ENCODE measurements at places on chromosomes 3 and 15.
A peak's percentile ranks its signal among the peaks of the same experiment; 100 is the strongest.

GRCh38 chr15:40252438-40253166 is 13.7 kb downstream of the PAK6 start:
- no peak for DNase-seq

- no peak for DNase-seq
These were observed 7.9 kb upstream of the PIK3CB start for GRCh38 chr3:138842483-138843188.

DNA sequence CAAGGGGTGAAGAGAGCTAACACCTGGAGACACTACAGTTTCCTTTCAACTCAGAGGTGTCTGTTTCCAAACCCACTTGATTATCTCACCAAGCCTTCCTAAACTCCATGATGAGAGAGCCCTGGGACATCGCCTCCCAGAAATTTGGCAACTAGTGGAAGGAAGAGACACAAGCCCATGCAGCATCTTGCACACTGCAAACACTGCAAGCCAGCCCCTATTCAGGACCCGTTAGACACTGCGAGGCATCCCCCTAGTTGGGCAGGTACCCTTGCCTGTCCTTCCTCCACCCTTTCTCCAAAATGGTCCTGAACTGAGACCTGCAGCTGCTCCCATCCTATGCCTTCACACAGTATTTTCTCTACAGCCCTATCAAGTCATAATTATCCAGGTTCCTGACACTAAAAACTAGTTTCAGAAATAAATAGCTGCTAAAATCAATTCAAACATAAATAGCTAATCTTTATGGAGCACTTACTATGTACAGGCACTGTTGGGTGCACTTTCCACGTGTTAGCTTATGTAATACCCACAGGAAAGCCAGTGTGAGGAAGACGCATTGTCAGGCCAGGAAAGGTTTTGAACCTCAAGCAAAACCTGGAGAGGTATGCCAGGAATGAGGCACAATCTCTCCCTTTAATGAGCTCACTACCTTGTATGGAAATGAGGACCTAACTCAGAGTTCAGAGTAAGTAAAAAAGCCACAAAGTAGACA is 2.8 kb downstream of the MAGI1 start:
- no peak for DNase-seq

DNA sequence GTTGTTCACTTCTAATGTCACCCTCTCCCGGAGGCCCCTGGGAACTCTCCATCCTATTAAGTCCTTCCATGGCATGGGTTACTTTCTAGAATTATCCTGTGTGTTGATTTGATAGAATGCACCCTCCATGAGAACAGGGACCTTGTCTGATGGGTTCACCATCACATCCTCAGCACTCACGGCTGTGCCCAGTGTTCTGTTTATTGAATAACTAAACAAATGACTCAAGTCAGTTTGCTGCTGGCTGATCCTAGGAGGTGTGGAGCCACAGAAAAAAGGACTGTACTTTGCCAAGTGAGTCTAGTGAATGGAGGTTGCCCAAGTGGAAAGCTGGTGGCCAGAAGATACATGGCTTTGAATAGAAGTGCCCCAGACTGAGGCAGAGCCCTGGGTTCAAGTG is 48.5 kb upstream of the RAB6B start:
- DNase-seq, result no peak

DNA sequence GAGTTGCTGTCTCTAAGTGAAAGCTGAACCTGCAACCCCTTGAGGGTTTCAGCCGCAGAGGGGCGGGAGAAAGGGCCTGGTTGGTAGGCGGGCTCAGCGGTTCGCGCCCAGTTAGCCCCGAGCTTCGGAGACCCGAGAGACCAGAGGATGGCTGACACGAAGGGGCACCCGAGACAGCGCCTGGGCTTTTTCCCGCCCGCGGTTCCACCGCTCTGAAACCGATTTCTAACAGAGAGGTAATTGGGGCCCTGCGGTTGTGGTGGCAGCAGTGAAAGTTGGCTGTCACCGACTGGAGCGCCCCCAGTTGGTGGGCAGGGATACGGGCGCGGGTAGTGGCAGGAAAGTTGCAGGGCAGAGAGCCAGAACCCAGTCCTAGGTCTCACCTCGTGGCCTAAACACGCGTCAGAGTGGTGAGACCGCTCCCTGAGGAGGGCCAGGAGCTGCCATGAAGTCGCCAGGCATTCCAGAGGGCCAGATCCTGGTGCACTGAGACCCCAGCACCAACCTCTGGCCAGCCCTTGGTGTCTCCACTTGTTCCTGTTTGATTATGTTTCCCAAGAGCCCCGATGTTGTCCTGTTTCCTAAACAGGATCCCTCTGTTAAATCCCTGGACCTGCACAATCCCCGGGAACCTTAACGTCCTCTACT is 625 bp upstream of the ELL3 start:
- DNase-seq, result peak; percentile 84

- no peak for DNase-seq
These were observed 29.7 kb downstream of the VGLL3 start for GRCh38 chr3:86961297-86961696.

DNA sequence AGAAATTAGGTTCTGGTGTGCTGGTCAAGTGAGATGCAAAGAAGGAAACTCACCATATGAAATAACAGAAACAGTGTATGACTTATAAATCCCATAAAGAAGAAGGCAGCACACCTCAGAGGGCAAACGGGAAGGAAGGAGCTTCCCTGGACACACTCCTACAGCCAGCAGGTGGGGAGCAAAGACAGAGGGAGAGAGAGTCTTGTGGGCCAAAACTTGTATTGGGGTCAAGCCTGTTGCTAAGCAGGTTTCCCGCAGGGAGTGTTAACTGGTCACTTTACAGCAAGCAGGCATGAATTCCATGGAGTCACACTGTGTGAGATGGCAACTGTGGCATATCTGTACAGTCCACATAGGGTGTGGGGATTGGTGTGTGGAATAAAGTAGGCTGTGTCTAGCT is 222.9 kb upstream of the NDN start:
- no peak for DNase-seq

GRCh38 chr3:116246406-116246980 is 198.8 kb downstream of the LSAMP start:
- DNase-seq, result no peak

DNA sequence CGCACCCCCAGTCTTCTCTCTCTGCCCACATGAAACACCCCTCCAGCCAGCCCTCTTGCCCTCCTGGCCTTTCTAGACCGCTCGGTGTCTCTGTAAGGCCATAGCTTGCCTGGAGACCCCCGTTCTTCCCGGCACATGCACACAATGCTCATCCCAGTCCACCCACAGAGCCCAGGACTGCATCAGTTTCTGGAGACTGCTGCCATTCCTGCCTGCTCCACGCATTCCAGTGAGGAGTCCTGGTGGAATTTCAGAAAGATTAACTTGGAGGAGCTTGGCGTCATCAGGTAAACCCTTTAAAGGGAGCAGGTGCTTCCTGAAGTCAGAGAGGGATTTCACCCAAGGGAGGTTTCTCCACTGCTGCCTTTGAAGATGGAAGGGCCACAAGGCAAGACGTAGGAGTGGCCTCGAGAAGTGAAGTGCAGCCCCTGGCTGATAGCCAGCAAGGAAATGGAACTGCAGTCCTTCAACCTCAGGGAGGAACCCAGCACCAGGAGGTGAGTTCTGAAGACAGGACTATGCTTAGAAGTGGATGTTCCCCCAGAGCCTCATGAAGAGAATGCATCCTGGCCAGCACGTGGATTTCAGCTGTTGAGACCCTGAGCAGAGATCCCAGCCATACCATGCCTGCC is 19.2 kb downstream of the SLC41A3 start:
- no peak for DNase-seq

DNA sequence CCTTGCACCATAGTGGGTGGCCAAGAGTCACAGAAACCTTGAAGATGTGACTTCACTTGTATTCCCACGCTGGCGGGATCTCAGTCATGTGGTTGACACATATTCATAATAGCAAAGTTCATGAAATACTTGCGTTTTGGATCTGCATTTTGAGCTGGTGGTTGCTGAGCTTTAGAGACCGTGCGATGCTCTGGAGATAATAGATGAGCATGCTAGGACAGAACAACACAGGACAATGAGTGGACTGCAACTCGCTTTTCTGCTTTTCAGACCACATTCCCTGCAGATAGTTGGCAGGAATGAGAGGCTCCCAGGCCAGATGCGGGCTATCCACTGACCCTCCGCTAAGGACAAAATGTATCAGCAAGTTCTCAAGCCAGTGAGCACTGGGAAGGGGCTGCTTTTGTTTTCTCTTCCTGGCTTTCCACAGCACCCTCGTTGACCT is 13.8 kb upstream of the STARD5 start:
- no peak for DNase-seq

- no peak for DNase-seq
These were observed 94.6 kb downstream of the GMNC start for GRCh38 chr3:190767851-190768250.

DNA sequence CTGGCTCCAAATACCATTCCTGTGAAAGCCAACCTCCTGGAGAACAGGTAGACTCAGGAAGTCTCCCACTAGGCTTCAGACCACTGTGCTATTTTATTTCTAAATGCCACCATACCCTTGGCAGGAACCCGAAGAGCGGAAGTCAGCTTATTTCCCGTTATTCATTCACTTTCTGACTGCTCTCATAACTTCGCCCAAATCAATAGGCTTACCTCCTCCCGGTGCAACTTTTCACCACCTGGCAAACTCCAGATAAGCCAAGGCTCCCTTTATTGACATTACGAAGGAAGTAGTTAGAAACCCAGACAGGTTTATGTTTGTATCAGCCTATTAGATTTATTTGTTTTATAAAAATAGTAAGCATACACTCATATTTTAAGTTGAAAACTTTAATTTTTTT is 3.3 kb upstream of the CCDC54 start:
- DNase-seq, result no peak

DNA sequence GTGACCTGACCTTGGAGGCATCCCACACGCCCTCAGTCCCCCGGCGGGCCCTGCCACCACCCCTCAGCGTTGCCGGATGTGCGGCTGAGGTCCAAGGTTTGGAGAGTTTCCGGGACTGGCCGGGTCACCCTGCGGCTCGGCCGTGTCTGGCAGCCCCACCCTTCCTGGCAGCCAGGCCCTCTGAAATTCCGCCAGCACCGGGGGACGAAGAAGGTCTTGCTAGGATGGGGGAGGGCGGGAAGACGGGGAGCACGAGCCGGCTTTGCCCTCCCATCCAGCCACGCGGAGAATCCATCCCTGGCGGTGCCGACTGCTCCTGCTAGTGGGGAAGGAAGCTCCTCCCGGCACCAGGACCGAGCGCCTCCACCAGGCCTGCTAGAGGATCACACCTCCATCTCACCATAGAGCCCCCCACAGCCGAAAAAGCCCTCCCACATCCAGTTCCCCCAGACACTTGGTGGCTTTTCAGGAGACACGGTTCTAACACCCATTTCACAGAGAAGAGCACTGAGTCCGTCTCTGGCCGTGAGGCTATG is 81.5 kb downstream of the CPN2 start:
- no peak for DNase-seq

DNA sequence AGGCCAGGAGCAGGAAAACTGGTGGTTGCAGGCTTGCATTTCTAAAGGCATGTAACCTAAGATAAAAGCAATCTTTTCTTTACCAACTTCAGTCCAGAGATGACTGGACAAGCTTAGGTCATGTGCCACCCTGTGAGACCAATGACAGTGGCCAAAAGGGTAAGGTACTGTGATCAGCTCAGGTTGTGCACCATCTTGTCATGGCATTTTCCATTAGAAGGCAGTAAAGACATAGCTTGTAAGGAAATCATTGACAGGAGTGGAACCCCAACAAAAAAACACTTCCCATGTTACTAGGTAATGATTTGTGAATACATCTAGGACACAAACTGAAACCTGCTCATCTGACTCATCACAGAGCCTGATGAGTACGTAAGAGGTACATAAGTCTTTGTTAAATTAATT is 35.2 kb downstream of the SSR3 start:
- no peak for DNase-seq

- no peak for DNase-seq
These were observed 34.4 kb upstream of the TRH start for GRCh38 chr3:129940086-129940485.

DNA sequence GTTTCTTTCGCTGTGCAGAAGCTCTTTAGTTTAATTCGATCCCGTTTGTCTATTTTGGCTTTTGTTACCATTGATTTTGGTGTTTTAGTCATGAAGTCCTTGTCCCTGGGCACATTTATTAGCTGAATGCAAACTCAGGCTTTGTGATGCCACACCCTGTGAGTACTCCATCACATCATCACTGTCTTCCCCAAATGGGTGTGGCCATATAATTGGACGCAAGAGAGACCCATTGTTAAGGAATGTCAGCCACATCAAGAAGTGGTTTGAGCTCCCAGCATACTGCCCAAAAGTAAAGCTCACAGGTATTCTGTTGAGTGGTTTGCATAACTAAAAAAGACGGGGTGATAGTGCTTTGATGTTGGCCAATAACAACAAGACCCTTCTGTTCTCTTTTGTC is 245.7 kb downstream of the SV2B start:
- no peak for DNase-seq

GRCh38 chr3:76552653-76553052 is 487.2 kb upstream of the ROBO2 start:
- no peak for DNase-seq

DNA sequence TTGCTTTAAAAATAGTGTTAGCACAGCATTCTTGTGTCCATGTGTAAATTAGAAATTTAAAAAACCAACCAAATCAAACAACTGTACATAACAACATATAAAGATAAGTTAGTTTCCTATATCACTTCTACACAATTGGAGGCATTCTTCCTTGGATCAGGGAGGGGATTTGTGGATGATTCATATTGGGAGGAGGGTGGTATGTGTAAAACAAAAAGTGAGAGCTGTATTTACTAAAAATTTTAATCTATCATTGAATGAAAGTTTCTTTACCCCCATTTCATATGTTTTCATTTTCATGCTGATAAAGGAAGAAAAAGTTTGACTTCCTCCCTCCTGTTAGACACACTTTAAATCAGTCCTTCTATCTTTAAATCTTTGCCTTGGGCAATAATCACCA is 325.0 kb downstream of the SATB1 start:
- DNase-seq, result no peak

- no peak for DNase-seq
These were observed 97.1 kb upstream of the PRR20G start for GRCh38 chr3:127384717-127385539.

DNA sequence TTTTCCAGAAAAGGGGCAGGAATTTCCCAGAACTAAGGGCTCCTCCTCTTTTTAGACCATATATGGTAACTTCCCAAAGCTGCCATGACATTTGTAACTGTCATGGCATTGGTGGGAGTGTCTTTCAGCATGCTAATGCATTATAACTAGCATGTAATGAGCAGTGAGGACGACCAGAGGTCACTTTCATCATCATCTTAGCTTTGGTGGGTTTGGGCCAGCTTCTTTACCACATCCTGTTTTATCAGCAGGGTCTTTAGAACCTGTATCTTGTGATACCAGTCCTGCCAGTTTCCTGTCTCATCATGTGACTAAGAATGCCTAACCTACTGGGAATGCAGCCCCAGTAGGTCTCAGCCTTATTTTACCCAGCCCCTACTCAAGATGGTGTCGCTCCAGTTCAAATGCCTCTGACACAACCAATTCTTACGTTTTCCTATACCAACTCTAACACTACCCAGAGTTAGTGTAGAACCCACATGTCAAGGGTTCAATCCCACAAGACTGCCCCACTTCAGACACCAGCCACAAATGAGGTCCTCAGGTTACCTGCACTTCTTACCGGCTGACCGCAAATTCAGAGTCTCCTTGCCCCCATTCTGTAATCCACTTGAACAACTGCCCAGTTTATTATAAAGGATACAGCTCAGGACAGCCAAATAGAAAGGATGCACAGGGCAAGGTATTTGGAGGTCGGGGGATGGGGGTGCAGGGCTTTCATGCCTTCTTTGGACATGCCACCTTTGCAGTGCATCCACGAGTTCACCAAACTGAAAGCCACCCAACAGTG is 17.7 kb downstream of the FOXB1 start:
- no peak for DNase-seq
